ENCODE measurements at places on chromosomes 5 and 9. TPM values are rescaled to one million over a fixed set of nuclear protein-coding genes. Genes with fewer than 3 reads are reported as not detected.
A peak's percentile ranks its signal among the peaks of the same experiment; 100 is the strongest.

- DNase-seq: no peak
These were observed 106.1 kb downstream of the NUDT12 start for GRCh38 chr5:103456476-103456875.

- DNase-seq: no peak
These were observed 100.8 kb upstream of the CD180 start for GRCh38 chr5:67297376-67297775.

DMGDH gene
- total RNA-seq: 1.4 TPM

DNA sequence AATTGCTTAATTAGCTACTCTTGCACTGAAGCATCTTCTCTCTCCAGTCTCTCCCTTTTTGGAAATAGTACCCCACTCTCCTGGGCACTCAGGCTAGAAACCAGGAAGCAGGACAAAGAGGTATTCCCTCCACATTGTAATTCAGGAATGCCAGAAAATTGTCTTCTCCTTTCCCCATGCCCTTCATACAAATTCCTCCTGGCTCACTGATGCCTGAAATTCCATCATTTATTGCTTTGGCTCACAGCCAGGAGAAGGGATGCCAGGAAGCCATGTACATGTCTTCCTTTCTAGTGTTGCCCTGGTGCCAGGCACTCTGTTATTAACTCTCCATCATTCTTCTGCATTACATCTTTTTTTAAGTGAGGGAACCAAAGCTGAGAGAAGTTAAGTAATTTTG lies 716.5 kb upstream of the C9orf72 start:
- DNase-seq: no peak

DNA sequence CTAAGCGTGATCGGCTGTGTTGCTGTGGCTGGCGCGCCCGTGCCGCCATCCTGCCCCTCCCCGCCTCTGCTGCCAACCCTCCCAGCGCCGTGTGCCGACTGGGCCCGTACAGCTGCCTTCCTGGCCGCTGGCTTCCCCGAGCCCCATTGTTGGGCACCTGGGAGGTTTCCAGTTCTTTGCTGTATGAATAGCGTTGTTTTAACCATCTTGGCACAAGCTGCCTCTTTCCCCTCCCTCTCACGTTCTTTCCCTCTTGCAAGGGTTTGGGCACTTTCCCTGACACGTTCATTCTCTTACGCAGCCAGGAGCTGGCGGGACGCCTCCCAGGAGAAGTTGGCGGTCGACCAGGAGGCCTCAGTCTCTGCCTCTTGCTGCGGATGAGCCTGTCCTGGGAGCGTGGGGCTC lies 43.1 kb upstream of the RXRA start:
- DNase-seq: no peak

DNA sequence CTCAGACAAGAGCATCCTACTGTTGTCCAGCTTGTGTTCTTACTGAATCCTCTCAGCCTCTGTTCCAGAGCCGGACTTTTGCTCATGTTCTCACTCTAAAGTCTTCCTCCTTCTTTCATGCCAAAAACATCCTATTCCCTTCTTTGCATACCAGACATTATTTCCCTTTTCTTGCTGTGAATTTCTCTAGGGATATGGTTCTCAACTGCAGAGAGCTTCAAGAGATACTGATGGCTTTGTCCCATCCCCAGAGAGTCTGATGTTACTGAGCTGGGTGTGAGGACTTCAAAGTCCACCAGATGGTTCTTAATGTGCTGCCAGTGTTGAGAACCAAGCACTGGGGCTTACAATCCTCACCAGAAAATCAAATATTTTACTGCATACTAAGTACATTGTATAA lies 98.6 kb upstream of the FER start:
- no peak for DNase-seq

ADGRD2 gene
- total RNA-seq: 0.43 TPM

- DNase-seq: peak; percentile 69
These were observed 112.7 kb downstream of the OSTF1 start for GRCh38 chr9:75200892-75201470.

- no peak for DNase-seq
These were observed 273.3 kb upstream of the SEMA6A start for GRCh38 chr5:116847960-116848359.

UNC5A gene
- 1.2 TPM for total RNA-seq

GRCh38 chr5:138829341-138829740 lies 45.8 kb downstream of the LRRTM2 start:
- no peak for DNase-seq

- DNase-seq: peak; percentile 91
These were observed 66.7 kb downstream of the PCDH1 start for GRCh38 chr5:141811287-141812155.

- DNase-seq: no peak
These were observed 479.6 kb upstream of the KLF4 start for GRCh38 chr9:107969141-107969540.

Data from neural progenitor cell (in vitro differentiated cells).